ENCODE measurements at places on chromosomes 6 and 20.
A peak's percentile ranks its signal among the peaks of the same experiment; 100 is the strongest.

DNA sequence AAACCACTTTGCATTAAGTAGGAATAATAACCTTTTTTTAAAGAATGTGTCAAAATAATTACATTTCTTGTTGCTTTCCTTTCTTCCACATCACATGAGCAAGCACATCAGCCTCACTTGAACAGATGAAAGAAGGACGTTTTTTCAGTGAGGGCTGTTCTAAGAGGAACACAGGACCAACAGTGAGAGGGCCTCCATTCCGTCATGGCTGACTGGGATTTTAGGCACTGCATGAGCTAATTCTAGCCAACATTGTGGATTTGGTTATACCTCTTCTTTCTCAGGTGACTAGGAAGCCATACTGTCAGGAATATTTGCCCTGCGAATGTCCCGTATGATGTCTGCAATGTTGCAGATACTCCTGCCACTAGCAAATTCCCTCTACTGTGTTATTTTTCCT is 87.6 kb downstream of the LINC00237 start:
- no peak for DNase-seq

GRCh38 chr6:29466241-29466640 is 9.3 kb downstream of the OR2H1 start:
- no peak for DNase-seq

GRCh38 chr6:169542491-169542890 is 159.3 kb downstream of the WDR27 start:
- no peak for DNase-seq

GRCh38 chr6:33014841-33015634 is 5.6 kb upstream of the HLA-DOA start:
- DNase-seq = peak; percentile 46

DNA sequence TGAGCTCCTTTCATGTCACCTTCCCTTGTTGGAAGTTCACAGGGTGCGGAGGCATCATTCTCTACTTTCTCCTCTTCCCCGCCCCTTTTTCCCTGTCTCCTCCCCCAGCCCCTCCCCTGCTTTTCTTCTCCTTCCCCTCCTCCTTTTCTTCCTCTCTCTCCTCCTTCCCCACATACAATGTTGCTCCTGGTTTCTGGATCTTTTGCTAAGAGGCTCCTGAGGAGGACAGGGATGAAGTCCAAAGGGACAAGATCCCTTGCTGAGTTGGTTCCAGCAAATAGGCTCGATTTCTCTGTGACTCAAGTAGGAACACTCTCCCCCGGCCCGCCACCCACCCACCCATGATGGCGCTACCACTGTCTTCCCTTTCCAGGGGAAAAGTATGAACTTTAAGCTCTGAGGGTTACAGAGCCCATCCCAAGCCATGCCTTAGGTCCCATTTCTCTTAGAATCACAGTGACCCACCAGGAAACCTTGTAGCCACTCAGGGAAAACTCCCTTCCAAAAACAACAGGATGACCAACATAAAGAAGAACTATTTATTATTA is 852 bp upstream of the TFEB start:
- no peak for DNase-seq

DNA sequence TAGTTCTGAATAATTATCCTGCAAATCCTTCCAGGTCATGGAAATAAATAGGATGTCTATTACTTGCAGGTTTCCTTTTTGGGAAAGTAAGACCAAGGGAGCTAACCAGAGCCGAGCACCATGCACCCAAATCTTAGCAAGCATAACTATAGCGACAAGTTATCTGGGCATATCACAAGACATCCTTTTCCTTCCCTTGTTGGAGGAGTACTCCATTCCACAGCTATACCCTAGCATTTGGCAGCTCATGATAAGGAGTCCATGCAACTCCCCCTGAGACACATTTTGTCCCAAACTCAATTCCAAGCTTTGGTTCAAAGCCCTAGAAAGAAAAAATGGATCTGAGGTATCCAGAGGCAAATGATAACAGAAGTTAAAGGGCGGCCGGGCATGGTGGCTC is 16.5 kb upstream of the ASCC3 start:
- no peak for DNase-seq

- no peak for DNase-seq
These were observed 74.3 kb downstream of the ERMARD start for GRCh38 chr6:169825558-169826225.

DNA sequence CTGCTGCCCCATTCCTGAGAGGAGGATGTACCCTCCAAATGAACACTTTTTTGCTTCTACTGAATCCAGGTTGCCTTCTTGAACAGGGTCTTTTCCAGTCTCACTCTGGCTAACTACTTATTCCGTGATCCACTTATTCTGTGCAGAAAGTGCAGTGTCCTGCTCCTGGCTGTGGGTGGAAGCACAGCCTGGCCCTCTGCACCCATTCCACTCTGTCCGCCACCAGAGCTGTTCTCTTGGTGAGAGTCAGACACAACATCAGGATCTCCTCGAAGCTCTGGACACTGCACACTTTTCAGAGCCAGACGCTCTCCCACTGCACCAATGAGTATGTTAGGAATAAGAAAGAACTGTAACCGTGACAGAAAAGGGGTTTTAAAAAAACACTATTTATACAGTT is 174.2 kb downstream of the MCHR2 start:
- DNase-seq = no peak

GRCh38 chr6:140542863-140543262 is 1168.4 kb upstream of the CITED2 start:
- no peak for DNase-seq

DNA sequence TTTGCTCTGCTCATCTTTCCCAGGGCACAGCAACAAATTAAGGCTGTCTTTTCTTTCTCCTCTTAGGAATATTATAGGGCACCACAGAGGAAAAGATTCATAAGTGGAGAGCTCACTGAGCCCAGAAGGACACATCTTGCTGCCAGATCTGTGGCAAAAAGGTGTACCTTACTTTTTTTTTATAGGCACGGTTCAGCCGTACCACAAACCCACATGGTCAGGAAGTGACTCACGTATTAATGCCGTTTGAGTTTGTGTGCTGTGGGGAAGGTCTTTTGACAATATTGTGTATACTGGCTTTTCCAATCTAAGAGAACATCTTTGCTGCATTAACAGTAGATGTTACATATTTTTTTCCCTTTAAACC is 28.4 kb downstream of the PAQR8 start:
- DNase-seq = no peak
